ENCODE measurements at places on chromosomes 7 and 10.
A peak's percentile ranks its signal among the peaks of the same experiment; 100 is the strongest.

GRCh38 chr10:104762793-104763192 lies 121.7 kb downstream of the SORCS3 start:
- no peak for DNase-seq

GRCh38 chr10:114548662-114549061 lies 109.4 kb downstream of the ABLIM1 start:
- peak; percentile 50 for DNase-seq

- DNase-seq = no peak
These were observed 79.7 kb upstream of the MACROH2A2 start for GRCh38 chr10:69972981-69973397.

- DNase-seq = no peak
These were observed 54.4 kb upstream of the SEC61G start for GRCh38 chr7:54813398-54813797.

- no peak for DNase-seq
These were observed 89.6 kb downstream of the LRRC4 start for GRCh38 chr7:127941476-127942210.

- DNase-seq = peak; percentile 54
These were observed 30.2 kb downstream of the WDR86 start for GRCh38 chr7:151379534-151380198.

- no peak for DNase-seq
These were observed 22.6 kb downstream of the TES start for GRCh38 chr7:116232920-116233319.

DNA sequence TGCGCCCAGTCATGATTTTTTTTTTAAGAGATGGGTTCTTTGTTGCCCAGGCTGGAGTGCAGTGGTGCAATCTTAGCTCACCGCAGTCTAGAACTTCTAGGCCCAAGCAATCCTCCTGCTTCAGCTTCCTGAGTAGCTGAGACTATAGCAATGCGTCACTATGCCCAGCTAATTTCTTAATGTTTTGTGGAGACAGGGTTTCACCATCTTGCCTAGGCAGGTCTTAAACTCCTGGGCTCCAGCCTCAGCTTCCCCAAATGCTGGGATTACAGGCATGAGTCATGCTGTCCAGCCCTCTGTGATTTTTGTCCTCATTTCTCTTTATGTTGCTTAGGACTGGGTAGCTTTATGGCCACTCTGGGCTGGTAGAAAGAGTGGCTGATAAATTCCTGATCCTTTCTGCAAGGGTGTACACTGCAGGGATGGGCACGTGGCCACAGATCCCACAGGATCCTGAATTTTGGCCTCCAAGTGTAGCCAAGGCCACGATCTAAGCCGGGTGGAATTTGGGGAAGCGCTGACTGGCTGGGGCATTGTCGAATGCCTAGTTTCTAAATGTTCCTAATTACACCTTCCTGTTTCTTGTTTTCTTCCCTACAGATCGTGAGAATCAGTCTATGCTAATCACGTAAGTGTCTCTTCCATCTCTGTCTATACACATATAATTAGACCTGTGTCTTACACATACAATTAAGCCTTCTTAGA lies 24.1 kb upstream of the MYH16 start:
- DNase-seq = no peak

- no peak for DNase-seq
These were observed 42.2 kb upstream of the GRB10 start for GRCh38 chr7:50824882-50825281.

- no peak for DNase-seq
These were observed 76.0 kb downstream of the ITGB1 start for GRCh38 chr10:32882076-32882475.

- DNase-seq = peak; percentile 5
These were observed 94.2 kb downstream of the NKX6-2 start for GRCh38 chr10:132691711-132692153.

DNA sequence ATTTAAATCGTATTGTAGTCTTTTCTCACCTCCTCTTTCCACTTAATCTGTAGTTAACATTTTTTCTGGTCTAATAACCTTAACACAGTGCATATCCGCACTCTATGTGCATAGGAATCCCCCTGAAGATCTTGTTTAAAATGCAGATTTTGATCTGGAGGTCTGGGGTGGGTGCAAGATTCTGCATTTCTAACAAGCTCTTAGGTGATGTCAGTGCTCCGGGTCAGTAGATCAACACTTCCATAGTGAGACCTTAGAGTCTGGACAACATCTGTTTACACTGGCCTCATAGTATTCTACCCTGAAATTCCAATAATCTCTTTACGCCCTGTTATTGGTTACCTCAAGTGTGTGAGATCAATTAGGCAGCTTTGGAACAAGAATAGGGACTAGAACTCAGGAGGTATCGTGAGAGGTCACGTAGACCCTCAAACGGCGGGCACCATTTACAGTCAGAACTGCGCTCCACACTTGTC lies 434 bp upstream of the PLEKHA8 start:
- DNase-seq = no peak

GRCh38 chr7:142298009-142298408 lies 40.2 kb upstream of the PRSS58 start:
- peak; percentile 51 for DNase-seq

GRCh38 chr10:132532179-132532578 lies 5.4 kb upstream of the INPP5A start:
- DNase-seq = no peak

DNA sequence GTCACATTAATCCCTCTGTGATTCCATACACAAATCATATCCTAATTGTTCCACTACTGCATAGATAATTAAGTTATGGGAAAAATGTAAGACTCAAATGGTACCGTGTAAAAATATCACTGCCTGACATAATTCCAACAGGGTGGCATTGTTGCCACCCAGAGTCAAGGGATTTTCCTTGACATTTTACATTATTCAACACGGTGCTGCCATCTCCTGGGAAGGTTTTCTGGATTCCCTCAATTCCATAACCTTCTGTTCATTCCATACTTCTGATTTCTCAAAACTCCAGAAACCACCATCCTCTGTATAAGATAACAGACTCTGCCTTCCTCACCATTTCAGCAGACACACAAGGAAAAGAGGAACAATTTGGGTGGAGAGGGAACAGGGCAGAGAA lies 495.9 kb downstream of the XPNPEP1 start:
- no peak for DNase-seq

DNA sequence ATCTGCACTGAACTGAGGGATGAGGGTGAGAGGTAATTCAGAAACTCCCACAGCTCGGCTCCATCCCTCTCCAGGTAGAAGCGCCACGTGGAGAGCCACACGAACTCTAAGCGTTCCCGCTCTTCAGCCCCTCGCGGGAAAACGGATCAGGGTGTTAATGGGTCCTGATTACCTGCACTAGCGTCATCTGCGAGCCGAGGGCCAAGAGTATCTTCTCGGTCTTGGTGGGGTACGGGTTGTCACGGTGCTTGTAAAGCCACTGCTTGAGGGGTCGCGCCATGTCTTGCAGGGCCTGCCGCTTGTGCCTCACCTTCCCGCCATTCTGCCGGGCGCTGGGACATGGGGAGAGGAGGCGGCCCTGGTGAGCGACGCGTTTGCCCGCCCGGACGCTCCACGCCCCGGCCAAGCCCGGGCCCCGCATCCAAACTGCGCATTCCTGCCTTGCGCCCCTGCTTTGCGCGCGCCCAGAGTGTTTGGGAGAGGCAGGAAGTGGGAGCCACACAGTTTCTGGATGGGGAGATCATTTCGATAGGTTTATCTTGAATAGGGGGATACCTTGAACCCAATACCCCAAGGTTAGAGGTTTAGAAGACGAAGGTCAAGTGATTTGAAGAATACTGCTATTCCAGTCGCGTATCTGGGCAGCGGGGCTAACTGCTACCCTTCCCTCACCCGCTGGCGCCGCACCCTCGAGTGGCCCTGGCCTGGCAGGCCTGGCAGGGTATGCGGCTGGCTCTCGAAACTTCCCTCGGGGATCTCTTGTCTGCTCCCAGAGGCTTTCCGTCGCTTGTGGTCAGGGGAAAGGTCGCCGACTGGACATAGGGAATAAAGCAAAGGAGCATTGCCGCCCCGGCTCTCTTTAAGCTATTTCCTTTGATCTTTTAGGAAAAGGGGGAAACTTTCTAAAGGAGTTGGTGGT lies 4.2 kb downstream of the MKX start:
- DNase-seq = peak; percentile 38

GRCh38 chr10:10860455-10860976 lies 157.2 kb upstream of the CELF2 start:
- DNase-seq = no peak

GRCh38 chr7:54722026-54722425 lies 37.0 kb downstream of the SEC61G start:
- no peak for DNase-seq

GRCh38 chr10:27801171-27801785 lies 55.7 kb upstream of the MKX start:
- no peak for DNase-seq

- no peak for DNase-seq
These were observed 296.2 kb upstream of the MGMT start for GRCh38 chr10:129170812-129171211.

- DNase-seq = peak; percentile 21
These were observed 355.7 kb downstream of the DNAJB6 start for GRCh38 chr7:157692460-157693011.

GRCh38 chr7:130632111-130632510 lies 36.4 kb downstream of the COPG2 start:
- no peak for DNase-seq

DNA sequence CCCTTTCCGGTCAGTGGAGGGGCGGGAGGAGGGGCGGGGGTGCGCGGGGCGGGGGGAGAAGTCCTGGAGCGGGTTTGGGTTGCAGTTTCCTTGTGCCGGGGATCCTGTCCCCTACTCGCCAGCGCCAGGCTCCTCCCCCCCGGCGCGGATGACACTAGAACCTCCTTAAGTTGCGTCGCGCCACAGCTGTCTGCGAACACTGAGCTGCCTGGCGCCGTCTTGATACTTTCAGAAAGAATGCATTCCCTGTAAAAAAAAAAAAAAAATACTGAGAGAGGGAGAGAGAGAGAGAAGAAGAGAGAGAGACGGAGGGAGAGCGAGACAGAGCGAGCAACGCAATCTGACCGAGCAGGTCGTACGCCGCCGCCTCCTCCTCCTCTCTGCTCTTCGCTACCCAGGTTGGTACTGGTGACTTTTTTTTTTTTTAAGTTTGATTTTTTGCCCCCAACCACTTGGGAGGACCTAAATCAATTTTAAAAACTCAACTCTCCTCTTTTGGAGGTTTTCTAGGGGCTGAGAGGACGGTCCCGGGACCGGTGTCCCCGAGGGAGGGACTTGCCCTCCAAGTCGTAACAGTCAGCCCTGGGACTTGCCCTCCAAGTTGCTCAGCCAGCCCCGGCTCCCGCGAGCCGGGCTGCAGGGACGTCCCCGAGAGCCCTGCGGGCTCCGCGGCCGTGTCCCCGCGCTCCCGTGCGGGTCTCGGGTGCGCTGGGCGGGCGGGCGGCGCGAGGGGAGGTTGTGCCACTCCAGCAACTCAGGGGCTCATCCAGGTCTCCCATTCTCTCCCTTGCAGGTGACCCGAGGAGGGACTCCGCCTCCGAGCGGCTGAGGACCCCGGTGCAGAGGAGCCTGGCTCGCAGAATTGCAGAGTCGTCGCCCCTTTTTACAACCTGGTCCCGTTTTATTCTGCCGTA lies at the start of gene GATA3:
GATA3 (plus strand) TSS at position 195 of the 914 bp plus-strand sequence. CDS start 968 bp downstream, outside the sequence.
- DNase-seq = peak; percentile 71

GRCh38 chr10:125557801-125558505 lies 125.0 kb downstream of the TEX36 start:
- DNase-seq = no peak

DNA sequence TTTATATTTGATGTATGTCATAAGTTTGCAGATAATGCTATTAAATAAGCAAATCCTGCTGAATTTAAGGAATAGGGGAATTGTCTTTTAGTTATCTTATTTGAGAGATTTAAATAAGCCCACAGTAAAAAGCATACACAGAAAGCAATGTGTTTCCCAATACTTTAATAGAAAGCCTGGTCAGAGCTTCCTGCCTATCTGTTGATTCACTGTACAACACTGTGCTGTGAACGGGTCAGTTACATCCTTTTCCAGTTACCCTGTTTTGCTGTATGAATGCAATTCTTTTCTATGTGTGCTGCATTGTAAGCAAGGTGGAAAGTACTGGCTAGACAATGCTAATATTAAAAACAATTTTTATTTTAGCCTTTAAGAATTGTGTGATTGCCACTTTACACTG lies 81.2 kb downstream of the ANKRD7 start:
- no peak for DNase-seq

Data from WTC11 (cell line).